ENCODE measurements at places on chromosomes 3 and 15. TPM values are rescaled to one million over a fixed set of nuclear protein-coding genes. Genes with fewer than 3 reads are reported as not detected.

The NEK11 gene
- 4.2 TPM for total RNA-seq

The SLC33A1 gene
- 39.5 TPM for total RNA-seq

The ST8SIA2 gene
- total RNA-seq = 1.5 TPM

The SERINC4 gene
- total RNA-seq = 0.04 TPM

The CHRM5 gene
- total RNA-seq = not detected

The EXD1 gene
- total RNA-seq = not detected

The LRRC31 gene
- not detected for total RNA-seq

The COL6A5 gene
- total RNA-seq = not detected

The TEX55 gene
- not detected for total RNA-seq
